NCI-H1105 treated with DMSO at 0.1 percent for 48 hours (cell line): ENCODE measurements at places on chromosomes 6 and 20.

DNA sequence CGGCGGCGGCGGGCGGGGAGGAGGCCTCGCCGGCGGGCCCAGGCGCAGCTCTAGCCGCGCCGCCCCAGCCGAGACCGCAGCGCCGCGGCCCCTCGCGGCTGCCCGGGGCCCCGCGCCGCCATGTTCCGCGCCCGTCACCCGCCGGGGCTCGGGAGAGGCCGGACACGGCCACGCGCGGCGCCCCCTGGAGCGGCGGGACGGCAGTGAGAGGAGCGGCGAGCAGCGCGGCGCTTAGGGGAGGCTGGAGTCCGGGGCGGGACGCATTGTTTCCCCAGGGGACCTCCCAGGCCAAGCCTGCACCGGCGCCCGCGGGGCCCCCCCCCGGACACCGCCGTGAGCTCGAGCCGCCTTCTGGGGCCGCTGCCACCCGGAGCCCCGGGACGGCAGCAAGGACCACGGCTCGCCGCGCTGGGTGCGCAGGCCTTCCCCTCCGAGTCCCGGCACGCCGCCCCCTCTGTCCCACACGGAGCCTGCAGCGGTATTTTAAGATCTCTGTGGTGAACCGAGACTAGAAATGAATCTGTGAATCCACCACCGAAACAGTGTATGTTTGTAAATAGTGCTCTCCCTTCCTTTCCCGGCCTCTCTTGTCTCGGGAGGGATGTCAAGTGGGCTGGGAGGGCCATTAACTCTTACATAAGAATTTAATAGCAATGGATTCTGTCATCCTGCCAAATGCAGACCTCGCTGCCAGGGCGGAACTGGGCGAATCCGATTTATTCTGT lies 424 bp upstream of the KIF13A start:
- peak; percentile 93 for DNase-seq

GRCh38 chr6:73579389-73579788 lies 58.6 kb upstream of the EEF1A1 start:
- no peak for DNase-seq

- DNase-seq, result no peak
Measured at GRCh38 chr6:112622036-112622435, 274.9 kb downstream of the RFPL4B start.

- DNase-seq, result no peak
Measured at GRCh38 chr6:137801352-137802114, 65.5 kb upstream of the TNFAIP3 start.

GRCh38 chr20:12219798-12220197 lies 302.1 kb downstream of the BTBD3 start:
- no peak for DNase-seq

DNA sequence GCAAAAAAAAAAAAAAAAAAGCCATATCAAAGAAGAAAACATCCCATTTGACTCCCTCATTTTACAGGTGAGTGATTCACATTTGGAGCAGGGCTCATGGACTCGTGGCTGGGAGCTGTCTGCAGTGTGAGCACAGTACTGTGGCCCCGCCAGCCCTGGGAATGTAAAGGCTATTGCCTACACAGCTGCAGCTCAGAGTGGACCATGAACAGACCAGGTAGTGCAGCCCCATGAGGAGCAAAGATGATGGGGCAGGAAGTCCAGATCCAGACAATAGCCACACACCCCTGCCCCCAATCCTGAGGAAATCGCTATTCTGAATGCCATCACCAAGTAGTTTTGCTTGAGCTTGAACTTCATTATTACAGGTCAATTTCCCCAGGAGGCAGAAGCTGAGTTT lies 55.4 kb downstream of the LINC00237 start:
- DNase-seq, result no peak

DNA sequence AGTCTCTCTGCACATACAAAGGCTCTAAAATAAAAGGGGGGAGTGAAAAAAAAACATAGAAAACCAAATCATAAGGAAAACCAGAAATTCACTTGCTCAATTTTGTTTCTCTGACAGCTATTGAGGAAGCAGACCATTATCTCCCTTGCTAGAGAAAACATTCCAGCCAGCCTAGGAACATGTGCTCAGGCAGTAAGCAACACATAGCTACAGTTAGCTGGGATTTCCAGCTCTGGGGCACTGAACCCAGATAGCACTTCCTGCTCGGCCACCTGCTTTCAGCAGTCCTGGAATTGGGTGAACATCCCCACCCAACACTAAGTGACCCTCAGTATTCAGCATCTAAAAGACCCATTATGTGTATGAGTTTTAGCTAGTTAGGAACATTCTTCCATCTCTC lies 61.3 kb downstream of the TNFRSF21 start:
- no peak for DNase-seq

DNA sequence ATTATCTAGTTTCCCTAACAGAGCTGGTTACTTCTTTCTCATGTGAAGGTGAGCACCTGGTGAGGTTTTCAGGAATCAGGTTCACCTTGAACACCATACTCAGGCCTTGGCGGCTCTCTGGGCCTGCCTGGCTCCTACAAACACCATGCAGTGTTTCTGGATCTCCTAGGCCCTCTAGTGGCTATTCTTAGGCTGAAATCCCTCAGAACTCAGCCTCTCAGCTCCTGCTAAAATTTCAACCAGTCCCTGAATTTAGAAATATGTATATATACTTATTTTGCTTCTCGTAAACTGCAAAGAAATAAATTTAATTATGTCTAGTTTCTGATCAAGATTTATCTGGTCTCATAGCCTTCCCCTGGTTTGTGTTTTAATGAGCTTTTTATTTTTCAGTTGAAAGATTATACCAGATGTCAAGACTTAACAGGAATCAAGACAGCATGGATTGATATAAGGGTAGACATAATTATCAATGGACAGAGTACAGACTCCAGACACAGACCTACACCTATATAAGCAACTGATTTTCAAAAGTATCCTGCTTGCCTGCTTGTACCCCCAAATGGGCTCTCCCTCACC lies 55.9 kb downstream of the ANKEF1 start:
- DNase-seq, result peak; percentile 67
